Fibroblast of villous mesenchyme (primary cell): ENCODE measurements at places on chromosomes 6 and 20. TPM values are rescaled to one million over a fixed set of nuclear protein-coding genes. Genes with fewer than 3 reads are reported as not detected.

The HLA-DQB1 gene
- not detected in 2 replicates for total RNA-seq

The LAMA2 gene
- total RNA-seq = 40.2 and 49.6 TPM in 2 replicates

The APCDD1L gene
- total RNA-seq = 0.86 and 2.9 TPM in 2 replicates

The BHLHE23 gene
- total RNA-seq = not detected in 2 replicates

The HLA-DOB gene
- total RNA-seq = 0.32 and 0.43 TPM in 2 replicates

The PTPRK gene
- total RNA-seq = 70.0 and 82.5 TPM in 2 replicates

The SPATS1 gene
- total RNA-seq = not detected in 2 replicates

The LGSN gene
- total RNA-seq = under 0.01 and 0.32 TPM in 2 replicates

The ADGRB3 gene
- total RNA-seq = under 0.01 and 0.32 TPM in 2 replicates

The MCHR2 gene
- not detected in 2 replicates for total RNA-seq

GRCh38 chr6:170101281-170102035 is 189.4 kb downstream of the DLL1 start:
- no peak for DNase-seq

DNA sequence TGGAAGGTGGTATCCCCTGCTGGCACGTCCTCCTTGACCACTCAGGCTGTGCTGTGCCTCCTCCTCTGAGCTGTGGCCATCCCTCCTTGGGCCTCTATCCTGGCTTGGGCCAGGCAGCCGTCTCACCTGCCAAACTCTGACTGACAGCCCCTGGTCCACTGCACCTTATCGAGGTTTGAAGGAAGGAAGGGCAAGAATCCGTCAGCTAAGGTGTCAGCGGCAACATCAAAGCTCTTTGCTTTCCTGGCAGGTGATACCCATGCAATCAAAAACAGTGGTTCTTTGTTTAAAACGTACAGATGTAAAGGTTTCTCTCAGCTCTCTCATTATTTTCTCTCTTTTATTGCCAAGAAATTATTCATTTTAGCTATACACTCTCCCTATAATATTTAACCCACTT is 203.9 kb downstream of the TBXT start:
- DNase-seq = no peak

GRCh38 chr20:61900011-61900944 is 165.4 kb downstream of the TAF4 start:
- DNase-seq = no peak

DNA sequence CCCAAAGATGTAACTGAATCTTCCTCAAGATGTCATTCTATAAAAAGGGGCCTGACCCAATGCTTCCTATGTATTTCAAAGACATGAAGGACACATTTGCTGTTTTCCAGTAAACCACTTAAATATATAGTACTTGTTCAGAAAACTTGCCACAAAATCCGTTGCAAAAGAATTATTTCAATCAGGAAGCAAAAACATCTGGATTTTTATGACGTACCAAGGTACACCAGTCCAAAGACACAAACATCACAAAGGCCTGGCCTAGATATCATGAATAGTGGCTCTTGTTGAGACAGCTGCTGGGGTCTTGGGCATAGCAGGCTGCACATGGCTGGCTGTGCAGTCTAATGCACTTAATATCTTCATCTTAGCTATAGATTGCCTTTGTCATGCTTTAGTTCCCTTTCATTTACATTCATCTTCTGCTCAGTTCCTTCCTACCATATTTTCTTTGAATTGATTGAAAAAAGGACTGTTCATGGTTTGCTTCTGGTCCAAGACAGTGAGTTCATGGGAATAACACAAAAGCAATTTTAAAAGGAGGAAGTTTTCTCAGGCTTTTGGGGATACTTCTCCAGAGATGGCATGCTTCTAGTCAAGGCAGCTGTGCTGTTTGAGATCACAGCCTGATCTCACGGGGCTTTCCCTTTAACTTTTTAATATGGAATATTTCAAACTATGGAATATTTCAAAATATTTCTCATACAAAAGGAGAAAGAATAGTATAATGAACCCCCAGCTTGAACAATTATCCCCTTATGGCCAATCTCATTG is 44.5 kb downstream of the MYLIP start:
- no peak for DNase-seq

- no peak for DNase-seq
Measured at GRCh38 chr6:105881608-105882007, 204.5 kb upstream of the PRDM1 start.

- no peak for DNase-seq
Measured at GRCh38 chr6:74065705-74066104, 369.7 kb downstream of the CD109 start.

- DNase-seq = no peak
Measured at GRCh38 chr6:130163266-130163665, 59.5 kb downstream of the SAMD3 start.

- DNase-seq = peak; percentile 58
Measured at GRCh38 chr6:138538390-138539031, 39.2 kb upstream of the NHSL1 start.

GRCh38 chr20:61106438-61106837 is 145.6 kb upstream of the CDH4 start:
- no peak for DNase-seq

DNA sequence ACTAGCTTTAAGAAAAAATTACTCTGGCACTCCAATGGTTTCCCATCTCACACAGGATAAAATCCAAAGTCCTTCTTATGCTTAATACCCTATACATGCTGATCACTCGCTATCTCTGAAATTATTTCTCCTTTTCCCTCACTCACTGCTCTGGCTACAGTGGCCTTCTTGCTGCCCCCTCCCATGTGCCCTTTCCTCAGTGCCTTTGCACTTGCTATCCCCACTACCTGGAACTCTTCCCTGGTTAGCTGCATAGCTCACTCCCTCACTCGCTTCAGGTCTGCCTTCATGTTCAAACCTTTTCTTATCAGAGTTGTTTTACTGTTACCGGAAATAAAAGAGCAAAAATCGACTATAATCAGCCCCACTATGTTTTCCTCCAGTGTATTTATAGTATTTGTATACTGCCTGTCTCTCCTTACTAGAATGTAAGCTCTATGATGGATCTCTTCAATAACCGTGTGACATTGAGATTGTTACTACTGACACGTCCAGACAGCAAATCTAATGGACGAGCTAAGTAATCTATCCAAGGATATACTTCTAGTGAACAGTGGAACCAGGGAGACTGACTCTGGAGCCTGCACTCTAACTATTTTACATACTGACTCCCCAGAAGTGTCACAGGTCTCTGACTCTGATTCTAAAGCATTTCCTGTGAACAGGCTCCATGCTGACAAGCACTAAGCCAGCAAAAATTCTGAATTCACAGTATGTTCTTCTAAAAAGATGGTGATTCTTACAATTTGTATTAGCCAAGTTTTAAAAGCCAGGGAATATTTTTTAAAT is 25.1 kb downstream of the FKBP5 start:
- peak; percentile 71 for DNase-seq

- peak; percentile 69 for DNase-seq
Measured at GRCh38 chr6:109002051-109002697, 92.5 kb downstream of the SESN1 start.

GRCh38 chr6:152124429-152125074 is 317.1 kb downstream of the ESR1 start:
- DNase-seq = peak; percentile 77

GRCh38 chr6:135853986-135854385 is 2.5 kb downstream of the PDE7B start:
- DNase-seq = peak; percentile 52

- DNase-seq = no peak
Measured at GRCh38 chr20:22700367-22700766, 116.0 kb upstream of the FOXA2 start.

DNA sequence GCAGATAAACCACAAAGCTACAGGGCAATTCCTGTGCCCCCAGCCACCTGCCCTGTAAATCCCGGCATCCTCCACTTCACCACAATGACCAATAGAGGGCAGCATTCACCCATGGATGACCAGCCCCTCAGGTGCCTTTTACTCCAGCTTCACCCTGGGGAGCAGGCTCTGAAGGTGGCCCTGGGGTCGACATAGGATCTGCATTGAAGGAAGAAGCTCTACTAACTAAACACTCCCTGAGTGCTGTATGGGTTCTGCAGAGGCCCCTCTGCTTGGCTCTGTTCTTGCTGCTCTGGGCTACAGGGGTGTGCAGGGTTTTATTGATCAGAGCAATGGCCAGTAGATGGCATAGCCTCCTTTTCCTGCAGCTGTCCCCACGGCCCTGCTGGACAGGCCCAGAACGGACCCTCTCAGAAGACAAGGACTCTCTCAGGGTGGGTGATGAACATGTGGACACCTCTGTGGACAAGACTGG is 20.3 kb downstream of the CST4 start:
- DNase-seq = peak; percentile 66

- no peak for DNase-seq
Measured at GRCh38 chr20:35122756-35123405, 24.3 kb downstream of the EDEM2 start.

DNA sequence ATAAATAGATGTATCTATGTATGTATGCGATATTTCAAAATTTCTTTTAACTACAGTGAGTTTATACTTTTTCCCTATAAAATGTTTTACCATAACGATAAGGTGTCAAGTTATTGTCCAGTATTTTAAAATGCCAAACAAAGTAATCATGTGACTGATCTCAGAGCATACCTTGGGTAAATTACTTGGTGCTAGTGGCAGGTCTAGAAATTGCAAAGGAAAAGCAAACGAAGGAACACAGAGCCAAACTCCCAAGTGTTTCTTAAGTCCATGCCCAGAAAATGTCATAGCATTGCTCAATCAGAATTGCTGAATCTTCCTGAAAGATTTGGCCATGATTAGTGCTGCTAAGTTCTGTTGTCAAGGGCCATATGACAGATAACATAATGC is 77.5 kb downstream of the CAP2 start:
- DNase-seq = peak; percentile 88

DNA sequence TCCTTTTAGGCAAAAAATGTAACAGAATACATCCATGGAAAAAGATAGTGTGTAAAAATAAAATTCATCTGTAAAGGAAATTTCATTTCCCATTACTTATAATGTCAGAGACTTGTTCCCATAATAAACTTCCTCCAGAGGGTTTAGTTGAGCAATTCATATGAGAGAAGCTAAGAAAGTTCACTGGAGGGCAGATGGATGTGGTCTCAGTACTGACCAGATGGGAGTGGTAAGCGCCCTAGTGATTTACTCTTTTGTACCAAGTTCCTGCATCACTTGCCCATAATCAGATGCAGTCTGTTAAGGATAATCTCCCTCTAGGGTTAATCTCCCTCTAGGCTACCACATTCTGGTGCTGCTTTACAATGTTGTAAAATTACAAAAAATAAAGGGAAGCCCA is 61.7 kb downstream of the ESF1 start:
- peak; percentile 82 for DNase-seq

GRCh38 chr6:4920914-4921410 is 82.9 kb downstream of the RPP40 start:
- no peak for DNase-seq

- DNase-seq = no peak
Measured at GRCh38 chr6:116767715-116768114, 2.2 kb upstream of the FAM162B start.

GRCh38 chr20:10807013-10807412 is 133.2 kb upstream of the JAG1 start:
- no peak for DNase-seq
